Thoracic aorta (tissue), 2 donors: ENCODE measurements at places on chromosomes 5 and 9.

GRCh38 chr5:98568336-98568735 is 205.1 kb upstream of the RGMB start:
- no peak overlapping the region for H3K27ac ChIP-seq
- H3K4me1 ChIP-seq: no peaks in the 10 kb centered on the region
- no peak for DNase-seq
- no peak overlapping the region for H3K4me3 ChIP-seq

DNA sequence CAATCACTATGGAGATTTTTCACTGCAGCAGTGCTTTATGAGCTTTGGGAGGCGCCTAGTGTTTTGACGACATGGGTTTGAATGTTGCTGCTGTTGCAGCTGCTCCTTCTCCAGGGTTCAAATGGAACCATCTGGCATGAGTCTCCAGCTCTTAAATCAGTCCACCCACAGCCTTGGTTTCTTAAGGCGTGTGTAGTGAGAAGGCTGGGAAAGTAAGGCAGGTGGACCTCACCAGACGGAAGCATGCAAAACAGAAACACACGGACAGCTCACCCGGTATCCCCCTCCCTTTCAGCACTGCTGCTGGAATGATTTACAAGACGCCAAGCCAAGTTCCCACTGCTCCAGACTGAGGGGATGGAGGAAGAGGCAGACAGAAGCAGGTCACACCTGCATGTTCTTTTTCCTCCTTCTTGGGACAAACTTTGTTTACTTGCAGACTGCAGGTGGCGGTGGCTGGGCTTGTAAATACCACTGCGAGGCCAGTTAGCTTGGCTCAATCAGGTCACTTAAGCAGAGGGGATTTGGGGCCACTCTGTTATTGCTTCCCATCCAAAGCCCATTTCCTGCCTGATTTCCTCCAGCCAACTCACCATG is 47.4 kb downstream of the ADAM19 start:
- no peak overlapping the region for H3K4me3 ChIP-seq
- H3K36me3 ChIP-seq: no peaks in the 10 kb centered on the region
- H3K4me1 ChIP-seq: peaks cover 19% of the 10 kb centered on the region

DNA sequence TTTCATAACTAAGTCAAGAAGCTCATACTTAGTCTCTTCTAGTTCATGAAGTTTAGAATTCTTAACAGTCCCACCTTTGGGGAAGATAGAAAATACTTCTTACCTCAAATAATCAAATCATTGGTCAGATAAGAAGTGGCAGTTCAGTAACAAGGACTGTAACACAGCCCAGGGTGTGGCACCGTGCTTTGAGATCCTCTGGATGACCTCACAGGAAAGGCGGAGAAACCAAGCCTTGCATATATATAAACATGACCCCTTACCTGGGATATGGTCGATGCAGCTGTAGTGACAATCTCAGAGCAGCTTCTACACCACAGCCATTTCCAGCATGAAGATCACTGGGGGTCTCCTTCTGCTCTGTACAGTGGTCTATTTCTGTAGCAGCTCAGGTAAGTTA is at the start of gene SPINK7:
Gene SPINK7 (plus strand): TSS at position 271 of the 400 bp plus-strand sequence. CDS start 61 bp downstream, at position 332.
- no peaks in the 10 kb centered on the region for H3K4me1 ChIP-seq
- H3K27me3 ChIP-seq: no peaks in the 10 kb centered on the region
- no peaks in the 10 kb centered on the region for H3K36me3 ChIP-seq

GRCh38 chr5:169083394-169084018 is 217.4 kb downstream of the SLIT3 start:
- no peaks in the 10 kb centered on the region for H3K4me1 ChIP-seq
- no peak overlapping the region for H3K4me3 ChIP-seq
- no peak overlapping the region for H3K27ac ChIP-seq
- H3K36me3 ChIP-seq: no peaks in the 10 kb centered on the region
- no peak for DNase-seq

- H3K4me1 ChIP-seq: no peaks in the 10 kb centered on the region
- H3K36me3 ChIP-seq: no peaks in the 10 kb centered on the region
- no peaks in the 10 kb centered on the region for H3K27me3 ChIP-seq
- H3K4me3 ChIP-seq: no peak overlapping the region
These were observed 134.8 kb upstream of the MSX2 start for GRCh38 chr5:174589599-174589998.

GRCh38 chr9:86405926-86406325 is 51.7 kb upstream of the TUT7 start:
- no peak overlapping the region for H3K4me3 ChIP-seq
- H3K27ac ChIP-seq: no peak overlapping the region
- DNase-seq: no peak
- H3K36me3 ChIP-seq: no peaks in the 10 kb centered on the region
- peaks cover 23% of the 10 kb centered on the region for H3K4me1 ChIP-seq
- H3K27me3 ChIP-seq: no peaks in the 10 kb centered on the region

DNA sequence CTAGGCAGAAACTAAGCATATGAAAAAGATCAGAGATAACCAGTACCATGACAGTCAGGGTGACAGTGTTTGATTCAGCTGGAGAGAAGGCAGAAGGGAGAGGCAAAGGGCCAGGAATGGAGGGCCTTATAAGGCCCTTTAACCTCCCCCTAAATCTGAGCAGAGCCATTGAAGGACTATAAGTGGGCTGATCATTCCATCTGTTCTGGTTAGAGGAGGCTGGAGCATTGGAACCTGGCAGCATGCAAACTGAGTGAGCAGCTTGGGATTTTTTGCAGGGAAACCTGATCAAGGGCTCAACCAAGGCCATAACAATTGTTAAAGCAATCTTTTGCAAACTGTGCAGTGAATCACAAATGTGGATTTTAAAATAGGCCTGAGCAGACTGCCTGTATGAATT is 174.5 kb upstream of the DAP start:
- no peaks in the 10 kb centered on the region for H3K36me3 ChIP-seq
- H3K27me3 ChIP-seq: no peaks in the 10 kb centered on the region
- no peak overlapping the region for H3K27ac ChIP-seq
- no peaks in the 10 kb centered on the region for H3K4me1 ChIP-seq
- DNase-seq: no peak

- no peak overlapping the region for H3K27ac ChIP-seq
- DNase-seq: no peak
- no peaks in the 10 kb centered on the region for H3K27me3 ChIP-seq
- H3K4me1 ChIP-seq: no peaks in the 10 kb centered on the region
- H3K36me3 ChIP-seq: peaks cover 73% of the 10 kb centered on the region
These were observed 98.0 kb upstream of the OTULINL start for GRCh38 chr5:14483504-14484157.

- H3K27ac ChIP-seq: no peak overlapping the region
- H3K4me1 ChIP-seq: no peaks in the 10 kb centered on the region
- DNase-seq: no peak
- no peak overlapping the region for H3K4me3 ChIP-seq
These were observed 41.6 kb upstream of the PPP2CA start for GRCh38 chr5:134267366-134268018.

- H3K27me3 ChIP-seq: no peaks in the 10 kb centered on the region
- no peaks in the 10 kb centered on the region for H3K36me3 ChIP-seq
- DNase-seq: no peak
- no peaks in the 10 kb centered on the region for H3K4me1 ChIP-seq
- no peak overlapping the region for H3K27ac ChIP-seq
- no peak overlapping the region for H3K4me3 ChIP-seq
These were observed 869.0 kb downstream of the TLE4 start for GRCh38 chr9:80440724-80441123.

- H3K4me1 ChIP-seq: no peaks in the 10 kb centered on the region
- no peak overlapping the region for H3K27ac ChIP-seq
These were observed 15.3 kb upstream of the GRXCR2 start for GRCh38 chr5:145887976-145888574.

GRCh38 chr9:38205279-38205678 is 136.3 kb upstream of the SHB start:
- H3K36me3 ChIP-seq: no peaks in the 10 kb centered on the region
- no peaks in the 10 kb centered on the region for H3K27me3 ChIP-seq
- H3K27ac ChIP-seq: no peak overlapping the region
- no peak for DNase-seq
- no peak overlapping the region for H3K4me3 ChIP-seq

GRCh38 chr9:72856972-72857623 is 95.8 kb downstream of the ALDH1A1 start:
- H3K27ac ChIP-seq: peak overlapping the region; percentile 49
- H3K27me3 ChIP-seq: no peaks in the 10 kb centered on the region
- no peaks in the 10 kb centered on the region for H3K36me3 ChIP-seq

- H3K4me3 ChIP-seq: no peak overlapping the region
- H3K27me3 ChIP-seq: no peaks in the 10 kb centered on the region
- H3K27ac ChIP-seq: no peak overlapping the region
- DNase-seq: no peak
- no peaks in the 10 kb centered on the region for H3K36me3 ChIP-seq
These were observed 3.0 kb downstream of the PKN3 start for GRCh38 chr9:128705051-128705965.

DNA sequence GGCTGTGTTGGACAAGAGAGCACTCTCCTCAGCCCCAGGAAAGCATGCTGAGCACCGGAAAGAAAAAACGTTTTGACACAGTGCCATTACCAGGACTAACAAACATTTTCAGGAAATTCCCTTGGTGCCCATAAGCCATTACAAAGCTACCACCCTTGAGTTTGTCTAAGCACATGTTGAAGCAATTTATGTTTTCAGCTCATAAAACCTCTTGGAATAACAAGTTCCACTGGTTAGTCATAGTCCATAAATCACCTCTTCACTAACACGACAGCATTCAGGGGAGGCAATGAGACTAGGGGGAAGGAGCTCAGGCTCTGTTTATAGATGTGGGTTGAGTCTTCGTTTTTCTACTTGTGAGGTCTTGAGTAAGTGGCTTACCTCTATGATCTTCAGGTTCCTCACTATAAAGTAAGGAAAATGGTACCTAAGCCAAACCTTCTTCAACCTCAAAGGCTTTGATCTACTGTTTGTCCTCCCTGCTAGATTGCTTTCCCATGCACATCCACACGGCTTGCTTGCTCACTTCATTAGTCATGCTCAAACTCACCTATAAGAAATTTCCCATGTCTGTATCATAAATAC is 65.4 kb downstream of the DRD1 start:
- H3K36me3 ChIP-seq: no peaks in the 10 kb centered on the region
- peaks cover 5% of the 10 kb centered on the region for H3K4me1 ChIP-seq
- no peak overlapping the region for H3K27ac ChIP-seq
- no peaks in the 10 kb centered on the region for H3K27me3 ChIP-seq
- H3K4me3 ChIP-seq: no peak overlapping the region
- no peak for DNase-seq

GRCh38 chr5:132825033-132825833 is 5.2 kb downstream of the SHROOM1 start:
- H3K27ac ChIP-seq: no peak overlapping the region
- H3K27me3 ChIP-seq: no peaks in the 10 kb centered on the region
- no peak for DNase-seq

GRCh38 chr5:67644221-67644920 is 447.8 kb upstream of the CD180 start:
- no peak overlapping the region for H3K27ac ChIP-seq
- H3K27me3 ChIP-seq: no peaks in the 10 kb centered on the region
- no peak for DNase-seq
- H3K4me1 ChIP-seq: peaks cover 51% of the 10 kb centered on the region
- no peaks in the 10 kb centered on the region for H3K36me3 ChIP-seq

- DNase-seq: no peak
- no peak overlapping the region for H3K27ac ChIP-seq
- H3K4me3 ChIP-seq: no peak overlapping the region
- H3K27me3 ChIP-seq: no peaks in the 10 kb centered on the region
- H3K36me3 ChIP-seq: peaks cover 43% of the 10 kb centered on the region
These were observed 53.5 kb downstream of the RNF38 start for GRCh38 chr9:36346569-36346968.

DNA sequence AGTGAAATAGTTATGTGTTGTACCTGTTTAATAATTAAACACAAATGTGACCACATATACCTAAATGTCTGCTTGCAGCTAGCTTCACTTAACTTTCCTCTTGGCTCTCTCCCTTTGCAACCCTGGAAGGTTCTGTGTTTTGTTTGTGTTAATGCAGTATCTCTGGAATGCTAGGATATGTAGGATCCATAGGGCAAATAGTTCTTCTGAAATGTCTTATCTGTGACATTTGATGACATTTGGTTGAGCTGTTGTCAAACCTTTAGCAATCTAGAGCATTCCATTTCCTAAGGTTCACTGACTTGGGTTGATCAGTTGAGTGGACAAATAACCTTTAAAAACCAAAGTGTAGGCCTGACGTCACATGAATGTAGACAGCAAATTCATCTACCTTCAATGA is 21.8 kb downstream of the CTNNA1 start:
- H3K4me1 ChIP-seq: peaks cover 15% of the 10 kb centered on the region
- H3K4me3 ChIP-seq: no peak overlapping the region
- no peaks in the 10 kb centered on the region for H3K36me3 ChIP-seq
- no peaks in the 10 kb centered on the region for H3K27me3 ChIP-seq
- no peak overlapping the region for H3K27ac ChIP-seq

DNA sequence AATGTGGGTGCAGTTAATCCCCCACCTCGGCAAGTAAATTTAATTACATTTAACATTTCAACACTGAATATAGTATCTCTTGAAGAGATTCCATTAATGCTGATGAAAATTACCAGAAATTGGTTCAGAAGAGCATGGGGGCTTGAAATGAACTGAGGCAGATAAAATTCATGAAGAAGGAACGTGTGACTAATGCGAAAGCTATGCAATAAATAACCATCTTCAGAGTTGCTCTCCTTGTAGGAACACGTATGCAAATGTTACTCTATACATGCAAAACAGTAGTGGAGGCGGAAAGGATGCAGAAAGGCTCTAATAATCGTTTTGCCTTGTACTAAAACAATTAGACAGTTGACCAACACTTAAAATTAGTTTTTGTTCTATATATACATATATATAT is 320.2 kb downstream of the CTNND2 start:
- H3K4me3 ChIP-seq: no peak overlapping the region
- H3K4me1 ChIP-seq: no peaks in the 10 kb centered on the region
- H3K27me3 ChIP-seq: no peaks in the 10 kb centered on the region

- DNase-seq: no peak
- H3K27me3 ChIP-seq: no peaks in the 10 kb centered on the region
- H3K4me3 ChIP-seq: no peak overlapping the region
- no peaks in the 10 kb centered on the region for H3K36me3 ChIP-seq
- no peak overlapping the region for H3K27ac ChIP-seq
These were observed 211.5 kb upstream of the TAS2R1 start for GRCh38 chr5:9841516-9842170.

DNA sequence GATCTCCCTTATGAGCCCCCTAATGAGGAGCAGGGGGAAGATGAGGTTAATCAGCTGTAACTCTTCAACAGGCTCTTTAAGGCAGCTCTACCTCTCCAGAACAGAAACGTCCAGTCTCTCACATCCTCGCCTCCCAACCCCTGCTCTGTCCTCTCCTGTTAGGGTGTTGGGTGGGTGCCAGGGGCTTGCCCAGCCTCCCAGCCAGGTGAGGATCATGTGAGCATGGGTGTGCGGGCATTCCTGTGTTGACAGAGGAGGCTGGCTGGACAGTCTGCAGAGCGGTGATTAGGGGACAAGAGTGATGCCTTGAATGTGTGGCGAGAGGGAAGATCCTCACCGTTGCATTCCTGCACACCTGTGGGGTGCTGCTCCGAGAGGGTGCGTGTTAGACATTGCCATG is 51.7 kb downstream of the CCDC180 start:
- H3K4me1 ChIP-seq: no peaks in the 10 kb centered on the region
- DNase-seq: no peak
- no peak overlapping the region for H3K4me3 ChIP-seq
- H3K27ac ChIP-seq: no peak overlapping the region
- no peaks in the 10 kb centered on the region for H3K27me3 ChIP-seq
